Tongue (tissue), 3 donors: ENCODE measurements at places on chromosomes 7 and 10. TPM values are rescaled to one million over a fixed set of nuclear protein-coding genes. Genes with fewer than 3 reads are reported as not detected.
A peak's percentile ranks its signal among the peaks of the same experiment; 100 is the strongest.

GRCh38 chr7:11709196-11709595, 122.8 kb downstream of the THSD7A start:
- no peak for DNase-seq

DNA sequence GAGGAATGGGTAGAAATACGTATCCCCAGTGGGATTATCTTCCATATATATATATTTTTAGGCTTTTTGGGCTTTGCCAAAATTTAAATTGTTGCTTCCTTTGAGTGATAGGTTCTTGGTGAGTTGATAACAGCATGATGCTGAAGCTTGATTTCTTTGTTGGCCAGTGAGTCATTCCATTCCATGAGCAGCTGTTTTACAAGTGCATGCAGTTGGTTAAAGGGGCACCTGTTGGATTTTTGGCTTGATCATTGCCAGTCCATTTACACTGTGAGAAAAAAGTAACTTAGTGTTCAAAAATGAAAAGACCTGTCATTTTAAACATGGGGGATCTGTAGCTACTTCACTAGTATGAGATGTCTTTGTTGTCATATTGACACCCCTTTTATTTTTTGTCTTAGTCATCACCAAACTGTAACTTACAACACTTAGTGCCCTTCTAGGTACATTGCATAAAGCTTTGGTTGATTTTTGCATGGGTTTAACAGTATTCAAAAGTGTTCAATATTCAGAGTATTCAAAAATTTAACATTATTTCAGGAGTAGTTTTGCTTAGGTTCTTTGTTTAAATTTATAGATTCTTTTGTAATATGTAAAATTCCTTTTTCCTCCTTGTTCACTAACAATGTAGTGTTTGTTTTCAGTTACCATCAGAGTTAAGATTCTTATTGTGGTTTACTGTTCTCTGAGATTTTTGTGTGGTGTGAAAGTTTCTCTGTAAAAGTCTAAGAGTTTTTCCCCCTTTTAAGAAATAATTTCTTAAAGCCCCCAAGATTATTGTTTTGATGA, 8.8 kb downstream of the AKAP9 start:
- DNase-seq, result peak; percentile 76

- DNase-seq, result no peak
Observed at GRCh38 chr10:102713539-102713813, 721 bp downstream of the ARL3 start.

GRCh38 chr10:33635967-33636515, 301.6 kb upstream of the NRP1 start:
- peak; percentile 42 for DNase-seq

DNA sequence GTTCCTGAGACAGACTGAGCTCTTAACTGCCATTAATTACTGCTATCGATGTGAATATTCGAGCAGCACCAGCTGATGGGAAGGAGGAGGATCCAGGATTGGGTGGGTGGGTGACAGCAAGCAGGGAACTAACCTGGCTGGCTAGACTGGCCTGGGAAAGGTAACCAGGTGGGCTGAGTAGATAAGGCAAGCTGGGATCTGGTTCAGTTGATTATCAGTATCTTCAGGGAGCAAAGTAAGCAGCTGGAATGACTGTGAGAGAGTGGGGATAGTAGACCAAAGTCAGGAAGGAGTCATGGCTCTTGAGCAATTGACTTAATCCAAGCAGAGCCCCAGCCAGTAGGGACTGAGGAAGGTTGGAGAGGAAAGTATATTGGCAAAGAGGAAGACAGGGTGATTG, 46.9 kb upstream of the KMT2E start:
- DNase-seq, result no peak

- DNase-seq, result no peak
Observed at GRCh38 chr10:15784662-15785300, 65.1 kb upstream of the ITGA8 start.

The ERLIN1 gene
- total RNA-seq, result 35.8 TPM

The TIMM23B gene
- 24.3 TPM for total RNA-seq

The ANKRD61 gene
- not detected for total RNA-seq
